ENCODE measurements at places on chromosomes 13 and 19.

DNA sequence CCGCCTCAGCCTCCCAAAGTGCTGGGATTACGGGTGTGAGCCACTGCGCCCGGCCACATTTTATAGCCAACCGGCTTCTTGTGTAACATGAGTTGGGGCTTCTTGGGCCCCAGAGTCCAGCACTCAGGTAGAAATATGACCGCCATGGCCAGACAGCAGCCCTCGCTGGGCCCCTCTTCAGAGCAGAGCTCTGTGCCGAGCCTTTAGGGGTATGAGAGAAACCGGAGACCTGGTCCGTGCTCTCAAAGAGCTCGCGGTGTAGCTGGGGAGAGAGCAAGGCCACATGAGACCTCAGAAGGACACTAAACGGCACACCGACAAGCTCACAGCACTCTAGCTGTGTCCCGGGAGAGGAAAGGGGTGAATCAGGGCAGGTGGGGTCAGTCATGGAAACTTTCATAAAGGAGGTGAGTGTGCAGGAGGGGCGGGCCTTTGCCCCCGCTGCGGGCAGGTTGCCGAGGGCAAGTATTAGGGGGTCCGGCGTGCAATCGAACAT lies 15.8 kb downstream of the ACTN4 start:
- no peak for DNase-seq

DNA sequence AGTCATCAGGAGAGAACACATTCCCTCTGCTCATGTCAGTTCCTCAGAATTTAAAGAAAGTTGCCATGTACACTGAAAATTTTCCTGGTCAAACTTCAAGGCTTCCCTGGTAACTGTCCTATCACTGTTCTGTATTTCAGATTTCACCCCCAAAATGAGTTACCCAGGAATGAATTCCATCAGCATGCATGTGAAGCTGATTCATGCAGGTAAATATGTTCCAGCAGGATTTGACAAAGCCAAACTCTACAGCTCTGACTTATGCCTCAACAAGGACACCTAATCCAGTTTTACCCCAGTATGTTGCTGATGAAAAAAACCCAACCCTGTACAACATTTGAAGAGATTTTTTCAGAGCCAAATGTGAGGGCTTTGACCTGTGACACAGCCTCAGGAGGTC lies 21.5 kb downstream of the LIG4 start:
- DNase-seq: no peak

DNA sequence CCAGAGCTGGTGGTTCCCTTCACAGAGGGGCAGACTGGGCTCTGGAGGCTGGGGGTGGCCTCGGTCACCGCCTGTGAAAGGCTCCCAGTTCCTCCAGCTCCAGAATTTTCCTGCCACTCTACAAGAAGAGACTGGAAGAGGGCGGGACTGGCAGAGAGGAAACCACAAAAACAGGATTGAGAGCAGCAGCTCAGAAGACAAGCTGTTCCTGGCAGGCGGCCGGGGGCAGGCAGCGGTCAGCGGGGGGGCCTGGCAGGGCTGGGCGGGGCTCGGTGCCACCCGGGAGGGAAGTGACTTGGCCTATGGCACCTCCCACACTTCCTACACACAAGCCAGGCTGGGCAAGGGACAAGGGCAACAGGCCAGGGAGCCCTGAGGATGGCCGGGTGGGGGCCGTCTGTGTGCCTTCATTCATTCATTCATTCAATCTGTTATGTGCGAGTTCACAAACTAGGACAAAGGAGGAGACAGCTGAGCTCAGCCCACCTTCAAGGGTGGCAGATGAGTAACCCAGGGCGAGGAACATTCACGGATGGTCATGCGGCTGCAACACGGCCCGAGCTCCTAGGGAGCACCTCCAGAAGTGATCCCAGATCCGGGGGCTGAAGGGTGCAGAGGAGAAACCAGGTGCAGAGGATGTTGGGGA lies 16.9 kb upstream of the BTBD2 start:
- DNase-seq: no peak

DNA sequence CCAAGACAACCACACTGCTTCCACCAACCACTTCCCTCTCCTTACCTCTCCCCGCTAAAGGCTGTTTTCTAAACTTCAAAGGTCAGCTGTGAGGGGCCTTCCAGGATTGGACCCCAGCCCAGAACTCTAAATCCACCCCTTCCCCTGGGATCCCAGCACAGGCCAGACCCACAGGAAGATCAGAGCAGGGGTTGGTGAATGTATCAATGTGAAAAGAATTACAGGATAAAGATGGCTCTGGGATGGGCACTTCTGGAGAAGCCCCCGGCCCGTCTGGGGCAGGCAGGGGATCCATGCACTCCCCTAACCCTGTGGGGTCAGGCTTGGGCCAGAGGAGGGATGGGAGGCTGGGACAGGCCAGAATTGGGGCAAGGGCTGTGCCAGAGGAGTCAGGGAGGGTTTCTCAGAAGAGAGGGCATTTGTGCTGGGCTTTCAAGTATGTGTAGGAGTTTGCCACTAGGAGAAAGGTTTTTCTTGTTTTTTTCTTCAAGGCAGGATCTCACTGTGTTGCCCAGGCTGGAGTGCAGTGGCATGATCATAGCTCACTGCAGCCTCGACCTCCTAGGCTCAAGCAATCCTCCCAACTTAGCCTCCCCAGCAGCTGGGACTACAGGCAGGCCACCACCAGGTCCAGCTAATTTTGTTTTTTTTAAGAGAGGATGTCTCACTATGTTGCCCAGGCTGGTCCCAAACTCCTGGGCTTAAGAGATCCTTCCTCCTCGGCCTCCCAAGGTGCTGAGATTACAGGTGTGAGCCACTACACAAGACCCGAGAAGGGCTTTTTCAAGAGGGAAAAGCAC lies 1.0 kb upstream of the MEF2B start:
- DNase-seq: no peak

DNA sequence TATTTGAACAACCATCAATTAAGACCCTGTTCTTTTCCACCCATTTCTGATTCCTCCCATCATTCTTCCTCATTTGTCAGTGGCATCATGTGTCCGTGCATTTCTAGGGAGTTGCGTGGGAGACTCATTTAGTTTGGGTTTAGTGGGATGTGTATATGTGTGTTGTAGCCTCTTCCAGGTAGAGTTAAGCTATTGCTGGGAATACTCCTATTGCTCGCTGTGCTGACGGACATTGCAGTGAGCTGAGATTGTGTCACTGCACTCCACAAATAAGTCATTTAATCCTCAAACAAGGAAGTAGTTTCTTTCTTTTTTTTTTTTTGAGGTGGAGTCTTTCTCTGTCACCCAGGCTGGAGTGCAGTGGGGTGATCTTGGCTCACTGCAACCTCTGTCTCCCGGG lies 42.2 kb upstream of the RCBTB2 start:
- no peak for DNase-seq

DNA sequence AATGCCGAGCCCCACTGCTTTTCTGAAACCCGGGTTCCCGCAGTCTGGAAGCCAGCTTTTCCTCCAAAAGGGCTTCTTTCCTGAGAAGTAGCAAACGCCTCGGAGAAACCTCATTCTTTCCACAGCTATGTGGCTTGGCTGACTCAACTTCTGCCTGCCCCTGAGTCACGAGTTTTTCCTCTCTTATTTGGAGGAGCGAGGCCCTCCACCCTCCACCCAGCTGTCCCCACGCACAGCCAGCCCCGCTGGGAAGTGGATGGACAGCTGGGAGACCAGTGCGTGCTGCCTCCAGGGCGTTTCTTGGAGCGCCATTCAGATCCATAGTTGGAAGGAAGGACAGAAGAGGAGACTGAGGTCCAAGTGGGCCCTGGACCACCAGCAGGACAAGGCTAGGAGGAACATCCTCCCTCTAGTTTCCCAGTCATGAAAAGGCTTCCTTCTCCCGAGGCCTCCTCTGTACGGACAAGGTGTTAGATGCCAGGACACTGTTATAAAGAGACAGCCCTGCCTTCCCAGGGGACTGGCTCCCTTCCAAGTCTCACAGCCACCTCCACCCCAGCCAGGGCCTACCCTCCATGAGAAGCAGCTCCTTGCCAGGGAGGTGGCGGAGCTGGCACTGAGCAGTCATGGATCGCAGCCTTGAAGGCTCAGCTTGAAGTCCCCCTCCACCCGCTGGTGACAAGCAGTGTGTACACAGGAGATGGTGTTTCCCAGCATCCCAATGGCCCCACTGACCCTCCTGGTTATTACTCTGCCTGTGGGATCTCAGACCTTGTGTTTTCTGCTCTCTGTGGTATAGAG lies 2.5 kb upstream of the PLEKHF1 start:
- DNase-seq: peak; percentile 70

GRCh38 chr13:30884543-30884942 lies 21.5 kb upstream of the MEDAG start:
- no peak for DNase-seq

DNA sequence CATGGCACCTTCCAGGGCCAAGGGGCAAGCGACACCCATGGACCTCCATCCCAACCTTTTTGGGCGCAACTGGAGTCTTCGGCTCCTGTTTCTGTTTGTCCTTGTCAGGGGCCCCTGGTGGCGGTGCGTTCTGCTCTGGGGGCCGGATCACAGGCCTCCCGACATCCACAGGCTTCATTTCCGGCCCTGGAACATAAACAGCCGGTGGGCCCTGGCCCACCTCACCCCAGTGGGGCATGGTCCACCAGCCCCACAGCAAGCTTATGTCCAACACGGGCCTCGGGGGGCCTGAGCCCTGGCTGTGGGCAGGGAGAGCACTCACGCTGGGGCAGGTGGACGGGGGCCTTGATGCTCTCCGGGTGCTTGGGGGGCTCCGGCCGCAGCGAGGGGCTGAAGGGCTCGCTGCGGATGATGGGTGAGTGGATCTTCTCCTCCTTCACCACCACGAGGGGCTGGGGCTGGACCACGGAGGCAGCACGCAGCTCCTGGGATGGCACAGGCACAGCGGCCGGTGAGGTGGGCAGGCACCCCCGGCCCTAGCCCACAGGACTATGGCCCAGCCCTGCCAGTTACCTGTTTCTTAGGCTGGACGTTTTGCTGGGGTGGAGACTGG lies 7.2 kb upstream of the EPHX3 start:
- no peak for DNase-seq

DNA sequence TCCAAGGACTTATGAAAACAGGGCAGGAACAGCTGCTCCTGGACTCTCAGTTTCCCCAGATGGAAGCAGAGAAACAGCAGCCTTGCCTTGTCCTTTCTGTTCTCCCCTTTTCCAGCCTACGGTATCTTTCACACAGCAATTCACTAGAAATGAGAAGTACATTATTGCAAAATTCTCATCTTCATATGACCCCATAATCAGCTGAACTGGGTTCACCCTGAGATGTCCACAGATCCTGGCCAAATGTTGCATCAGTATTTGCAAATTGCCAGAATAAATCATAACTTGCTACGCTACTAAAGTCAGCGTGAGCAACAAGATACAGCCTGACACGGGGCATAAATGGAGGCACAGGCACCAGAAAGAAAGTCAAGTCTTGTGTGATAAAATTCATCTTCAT lies 16.1 kb downstream of the VSTM1 start:
- no peak for DNase-seq

DNA sequence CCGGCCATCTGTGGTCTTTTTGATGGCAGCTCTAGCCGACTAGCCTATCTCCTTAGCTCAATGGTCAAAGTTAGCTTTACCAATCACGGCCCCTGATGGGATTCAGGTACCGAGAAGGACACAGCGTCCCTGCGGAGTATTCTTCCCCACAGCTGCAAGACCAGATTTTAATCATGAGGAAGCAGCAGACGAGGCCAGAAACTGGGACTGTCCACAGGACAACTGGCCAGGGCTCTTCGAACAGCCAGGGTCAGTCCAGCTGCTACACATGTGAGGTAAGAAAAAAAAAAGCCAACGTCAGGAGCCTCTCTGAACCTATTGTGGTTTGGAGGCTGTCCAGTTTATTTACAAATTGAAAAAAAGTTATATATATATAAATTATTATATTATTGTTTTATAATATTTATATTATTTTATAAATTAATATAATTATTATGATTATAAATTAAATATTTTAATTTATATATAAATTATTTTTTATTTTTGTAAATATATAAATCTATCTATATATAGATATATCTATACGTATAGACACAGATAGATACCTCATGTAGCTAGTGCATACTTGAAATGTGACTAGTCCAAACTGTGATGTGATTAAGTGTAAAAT lies 10.8 kb downstream of the RINL start:
- no peak for DNase-seq

DNA sequence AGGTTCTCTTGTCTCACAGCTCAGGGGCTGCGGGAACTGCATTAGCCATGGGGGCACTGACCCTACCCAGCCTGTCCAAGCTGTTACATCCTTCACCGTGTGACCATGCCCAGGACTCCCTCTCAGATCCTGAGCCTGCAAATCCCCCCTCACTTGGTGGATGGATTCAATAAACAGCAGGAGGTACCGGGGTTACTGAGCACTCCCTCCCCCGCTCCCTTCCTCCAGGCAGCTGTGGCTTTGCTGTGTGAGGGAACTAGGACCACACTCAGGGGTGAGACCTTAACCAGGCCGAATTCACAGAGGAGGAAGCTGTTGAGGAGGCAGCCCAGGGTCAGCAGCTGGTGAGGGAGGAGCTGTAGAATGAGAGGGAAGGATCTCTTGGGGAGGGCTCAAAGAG lies 27.0 kb upstream of the CEACAM1 start:
- no peak for DNase-seq

DNA sequence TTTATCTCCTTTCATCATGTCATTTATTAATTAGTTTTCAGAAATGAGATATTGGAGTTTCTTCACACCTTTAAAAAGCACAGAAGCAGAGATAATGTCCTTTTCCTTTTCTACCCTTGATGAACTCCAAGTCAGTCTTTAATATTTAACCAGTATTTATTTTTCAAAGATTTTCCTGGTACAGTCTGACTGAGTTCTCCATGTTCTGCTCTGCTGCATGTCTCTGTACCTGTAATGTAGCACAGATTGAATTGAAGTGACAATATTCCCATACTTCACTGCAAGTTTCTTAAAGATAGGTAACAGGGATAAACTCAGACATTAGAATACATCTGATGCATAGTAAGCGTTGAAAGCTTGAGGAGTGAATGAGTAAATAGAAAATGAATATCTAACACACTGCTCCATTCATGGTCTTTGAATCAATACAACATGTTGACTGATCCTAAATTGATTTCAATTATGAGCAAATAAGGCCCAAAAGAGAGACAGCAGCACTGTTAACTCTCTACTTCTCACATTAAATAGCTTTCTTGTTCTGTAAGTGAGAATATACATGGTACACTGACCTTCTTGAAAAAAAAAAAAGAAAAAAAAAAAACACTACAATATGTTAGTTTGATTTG lies 1323.6 kb upstream of the PRR20A start:
- DNase-seq: no peak

GRCh38 chr19:41626877-41627276 lies at the start of gene CEACAM4:
CEACAM4 (minus strand) TSS chr19:41627074; CDS start chr19:41626963, 111 bp downstream.
- DNase-seq: no peak

DNA sequence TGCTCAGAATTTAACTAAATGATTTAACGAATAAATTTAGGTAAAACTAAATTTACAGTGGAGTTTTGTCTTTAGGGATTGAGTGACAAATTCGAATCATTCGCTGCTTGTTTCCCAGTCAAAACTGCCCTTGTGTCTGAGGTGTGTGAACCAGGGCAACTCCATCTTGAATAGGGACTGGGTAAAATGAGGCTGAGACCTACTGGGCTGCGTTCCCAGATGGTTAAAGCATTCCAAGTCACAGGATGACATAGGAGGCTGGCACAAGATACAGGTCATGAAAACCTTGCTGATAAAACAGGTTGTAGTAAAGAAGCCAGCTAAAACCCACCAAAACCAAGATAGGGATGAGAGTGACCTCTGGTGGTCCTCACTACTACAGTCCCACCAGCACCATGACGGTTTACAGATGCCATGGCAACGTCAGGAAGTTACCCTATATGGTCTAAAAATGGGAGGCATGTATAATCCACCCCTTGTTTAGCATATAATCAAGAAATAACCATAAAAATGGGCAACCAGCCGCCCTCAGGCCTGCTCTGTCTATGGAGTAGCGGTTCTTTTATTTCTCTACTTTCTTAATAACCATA lies 10.2 kb upstream of the ANKRD10 start:
- no peak for DNase-seq

- no peak for DNase-seq
These were observed 5.8 kb upstream of the TMC4 start for GRCh38 chr19:54178581-54179261.

Data from non-pigmented ciliary epithelial cell (primary cell).